ENCODE measurements at places on chromosomes 13 and 19.
A peak's percentile ranks its signal among the peaks of the same experiment; 100 is the strongest.

DNA sequence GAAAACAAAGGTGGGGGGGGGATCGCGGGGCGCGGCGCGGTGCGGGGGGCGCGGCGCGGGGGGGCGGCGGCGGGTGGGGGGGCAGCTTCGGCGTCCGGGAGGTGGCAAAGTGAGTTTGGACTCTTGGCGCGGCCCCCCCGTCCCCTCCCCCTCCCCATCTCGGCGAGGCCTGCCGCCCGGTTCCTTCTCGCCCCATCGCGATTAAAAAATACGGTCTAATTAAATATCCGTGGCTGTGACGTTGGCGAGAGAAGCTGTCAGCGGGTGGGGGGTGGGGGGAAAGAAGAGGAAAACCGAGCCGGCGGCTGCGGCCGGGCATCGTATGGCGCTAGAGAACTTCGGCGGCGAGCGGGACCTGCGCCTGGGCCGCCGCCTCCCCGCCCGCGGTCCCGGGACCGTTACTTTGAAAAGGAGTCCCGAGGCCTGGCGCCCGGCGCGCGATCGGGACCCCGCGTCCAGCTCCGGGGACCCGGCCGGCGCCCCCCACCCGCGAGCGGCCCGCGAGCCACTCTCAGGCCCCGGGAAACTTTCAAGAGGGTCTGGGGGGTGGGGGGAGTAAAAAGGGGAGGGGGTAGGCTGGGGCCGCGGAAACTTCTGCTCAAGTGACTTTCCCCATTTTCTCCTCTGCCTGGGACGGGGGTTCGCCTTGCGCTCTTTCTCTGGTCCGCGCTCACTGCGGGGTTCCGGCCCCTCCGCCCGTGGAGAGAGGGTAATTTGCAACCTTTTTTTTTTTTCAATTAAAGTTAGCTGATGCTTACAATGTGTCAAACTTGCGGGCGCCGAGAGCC, 146.3 kb upstream of the ZNF536 start:
- DNase-seq = no peak

DNA sequence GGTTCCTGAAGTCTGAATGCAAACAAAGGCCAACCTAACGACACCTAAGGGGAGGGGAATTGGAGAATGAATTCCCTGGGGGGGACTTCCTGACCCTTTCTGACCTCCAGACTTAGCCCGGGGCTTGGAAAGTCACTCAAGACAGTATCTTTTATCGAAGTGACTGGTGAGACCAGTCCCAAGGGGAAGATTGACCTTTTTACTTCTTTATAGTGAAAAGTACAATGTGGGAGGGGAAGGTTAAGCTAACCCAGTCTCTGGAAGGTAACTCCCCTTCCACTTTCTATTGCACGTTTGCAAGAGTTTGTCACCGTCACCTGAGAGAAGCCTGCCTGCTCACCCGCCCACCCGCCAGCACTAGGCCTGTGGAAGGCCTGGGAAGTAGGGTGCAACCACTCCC, 111.9 kb downstream of the EFNB2 start:
- no peak for DNase-seq

- no peak for DNase-seq
Measured at GRCh38 chr19:2691951-2692350, 10.5 kb downstream of the GNG7 start.

DNA sequence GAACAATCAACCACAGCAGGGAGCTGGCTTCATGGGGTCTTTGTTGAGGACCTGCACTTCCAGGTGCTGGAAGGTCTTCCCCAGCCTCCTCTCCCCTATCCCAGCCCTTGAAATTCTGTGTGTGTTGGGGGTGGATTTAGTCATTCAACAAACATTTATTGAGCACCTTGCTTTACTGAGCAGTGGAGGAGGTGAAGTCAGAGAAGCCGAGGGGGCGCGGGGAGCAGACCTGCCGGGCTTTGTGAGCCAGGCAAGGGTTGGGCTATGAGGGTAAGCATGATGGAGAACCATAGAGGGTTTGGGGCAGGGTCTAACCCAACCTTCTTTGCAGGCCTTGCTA, 3.5 kb upstream of the C19orf85 start:
- DNase-seq = no peak

- no peak for DNase-seq
Measured at GRCh38 chr13:79030513-79030912, 371.6 kb upstream of the OBI1 start.

GRCh38 chr13:27919659-27919933, 204 bp upstream of the PDX1 start:
- no peak for DNase-seq

DNA sequence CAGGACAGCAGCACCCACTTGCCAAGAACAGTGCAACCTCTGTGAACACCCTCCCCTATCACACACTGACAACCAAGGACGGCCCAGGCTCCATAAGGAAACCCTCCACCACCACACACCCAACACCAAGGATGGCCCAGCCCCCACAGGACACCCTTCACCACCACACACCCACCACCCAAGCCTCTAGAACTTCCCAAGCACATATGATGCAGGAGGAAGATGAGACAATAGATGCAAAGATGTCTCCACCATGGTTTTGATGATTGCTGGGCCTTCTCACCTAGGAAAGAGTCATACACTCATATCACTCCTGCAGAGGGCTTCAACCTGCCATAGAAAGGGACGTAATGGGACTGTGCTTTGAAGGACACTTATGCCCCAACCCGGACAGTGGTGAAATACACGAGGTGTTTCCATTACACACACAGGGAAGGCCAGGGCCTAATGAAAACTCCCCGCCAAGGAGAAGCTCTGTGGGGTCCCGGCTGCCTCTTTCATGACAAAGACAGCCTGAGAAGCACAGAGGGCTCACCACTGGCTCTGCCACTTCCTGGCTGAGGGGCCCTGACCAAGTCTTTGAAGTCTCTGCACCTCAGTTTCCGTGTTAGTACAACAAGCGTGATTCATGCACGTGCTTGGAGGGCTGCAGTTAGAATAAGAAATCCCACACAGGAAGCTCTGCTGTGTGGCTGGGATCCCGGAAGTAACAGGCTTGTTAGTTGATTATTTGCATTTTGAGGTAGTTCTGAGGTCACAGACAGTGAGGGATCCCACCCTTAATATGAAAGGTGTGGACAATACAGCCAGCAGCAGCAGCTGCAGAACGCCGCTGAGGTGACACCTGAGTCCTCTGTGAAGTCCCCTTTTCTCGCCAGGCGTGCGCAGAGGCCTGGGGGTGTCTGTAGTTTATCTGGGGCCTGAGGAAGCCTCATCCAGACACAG, 61.9 kb upstream of the ATP12A start:
- DNase-seq = peak; percentile 85

- no peak for DNase-seq
Measured at GRCh38 chr19:33804021-33804799, 7.5 kb downstream of the KCTD15 start.
